ENCODE measurements at places on chromosomes 7 and 10.

DNA sequence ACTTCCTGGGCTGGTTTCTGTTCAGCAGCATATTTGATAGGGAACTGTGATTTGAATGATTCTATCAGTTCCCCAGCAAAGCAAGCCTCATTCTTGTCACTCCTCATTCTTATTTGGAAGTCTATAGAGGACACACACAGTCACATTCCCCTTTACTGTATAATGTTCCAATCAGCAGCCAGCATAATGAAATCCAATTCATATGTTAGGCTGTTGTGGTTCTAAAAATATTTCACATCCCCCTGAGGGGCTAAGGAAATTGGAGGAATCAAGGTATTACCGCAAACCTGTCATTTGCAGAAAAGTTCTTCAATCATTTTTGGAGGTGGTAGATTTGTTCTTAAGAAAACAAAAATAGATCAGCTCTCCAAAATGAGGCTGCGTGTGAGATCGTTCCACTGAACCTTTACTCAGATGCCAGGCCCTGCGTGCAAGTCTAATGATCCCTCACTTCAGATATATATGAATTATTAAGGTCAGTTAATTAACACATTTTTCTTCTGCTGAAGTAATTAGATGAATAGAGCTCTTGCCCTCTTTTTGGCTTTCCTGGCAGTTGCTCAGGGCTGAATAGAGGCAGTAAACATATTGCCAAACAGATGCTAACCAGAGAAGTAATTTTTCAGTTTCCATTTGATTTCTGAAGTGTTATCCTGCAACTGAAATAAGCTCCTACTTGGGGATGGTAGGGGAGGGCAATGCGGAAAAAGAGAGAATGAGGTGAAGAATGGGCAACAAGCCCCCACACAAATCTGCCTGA is 31.8 kb downstream of the LSMEM1 start:
- DNase-seq: no peak

DNA sequence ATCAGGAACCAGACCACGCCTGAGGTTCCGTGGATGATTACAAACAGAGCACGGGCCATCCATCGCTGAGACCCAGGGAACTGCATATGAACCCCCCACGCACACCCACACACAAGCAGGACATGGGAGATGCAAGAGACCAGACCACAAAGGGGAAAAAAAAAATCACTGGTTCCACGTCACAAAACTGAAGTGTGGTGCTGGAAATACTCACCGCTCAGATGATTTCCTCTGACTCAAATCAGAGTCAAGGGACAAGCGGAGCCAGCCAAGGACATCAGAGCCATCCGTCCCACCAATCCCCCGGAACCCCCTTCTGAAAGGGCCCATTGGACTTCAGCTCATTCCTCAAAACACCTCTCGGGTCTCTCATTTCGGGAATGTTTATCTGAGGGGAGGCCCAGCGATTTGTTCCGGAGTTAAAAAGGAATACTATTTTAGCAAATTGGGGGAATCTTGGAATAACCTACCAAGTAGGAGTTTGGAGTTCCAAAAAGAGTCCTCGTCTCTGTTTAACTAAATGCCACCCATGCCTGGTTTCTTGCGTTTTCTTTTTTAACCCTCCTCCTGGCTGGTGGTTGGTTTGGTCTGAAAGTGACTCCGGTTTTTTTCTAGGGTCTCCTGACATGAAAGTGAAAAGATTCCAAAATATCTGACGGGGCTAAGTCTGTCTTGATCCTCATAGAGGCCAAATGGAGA is 15.0 kb downstream of the SNX8 start:
- DNase-seq: no peak

- DNase-seq: no peak
These were observed 26.2 kb upstream of the CYP26C1 start for GRCh38 chr10:93034426-93034825.

- DNase-seq: no peak
These were observed 64.0 kb upstream of the EGR2 start for GRCh38 chr10:62880162-62880561.
